ENCODE measurements at places on chromosomes 2 and 18.
A peak's percentile ranks its signal among the peaks of the same experiment; 100 is the strongest.

DNA sequence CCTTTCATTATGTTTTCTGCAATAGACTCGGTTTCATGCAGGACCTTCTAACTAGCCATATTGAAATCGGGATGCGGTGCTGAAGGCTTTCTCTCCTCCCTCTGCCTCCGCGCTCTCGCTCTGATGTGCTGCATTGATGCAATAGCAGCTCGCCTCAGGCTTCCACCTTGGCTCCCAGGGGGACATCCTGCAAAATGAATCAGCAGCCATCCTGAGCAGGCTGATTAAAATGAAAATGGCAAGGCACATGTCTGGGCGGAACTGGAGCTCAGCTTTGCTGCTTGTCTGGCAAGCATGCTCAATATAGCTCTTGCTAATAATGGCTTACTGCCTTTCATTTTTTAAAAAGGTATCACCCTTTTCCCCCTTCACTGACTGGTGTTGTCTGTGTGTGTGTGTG, 806 bp upstream of the MYT1L start:
- DNase-seq, result no peak

GRCh38 chr18:66136039-66136438, 385.2 kb downstream of the CDH7 start:
- peak; percentile 8 for DNase-seq

DNA sequence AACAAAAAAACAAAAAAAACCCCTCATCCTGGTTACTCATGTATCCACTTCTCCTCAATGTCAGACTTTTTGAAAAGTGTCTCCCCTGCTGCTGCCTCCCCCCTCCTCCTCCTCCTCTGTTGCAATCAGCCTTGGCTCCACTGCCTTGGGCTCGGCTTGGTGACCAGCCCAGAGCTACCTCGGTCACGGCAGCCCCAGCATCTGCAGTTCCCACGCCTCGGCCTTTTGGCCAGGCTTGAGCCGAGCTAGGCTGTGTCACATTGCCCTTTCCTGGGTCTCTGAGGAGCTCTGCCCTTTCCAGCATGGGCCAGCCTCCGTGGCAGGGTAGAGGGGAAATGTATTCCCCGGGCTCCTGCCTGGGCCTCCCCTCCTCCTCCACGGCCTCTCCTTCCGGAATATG, 22.7 kb upstream of the INHBB start:
- DNase-seq, result no peak

GRCh38 chr2:221103930-221104329, 468.2 kb downstream of the EPHA4 start:
- DNase-seq, result no peak

DNA sequence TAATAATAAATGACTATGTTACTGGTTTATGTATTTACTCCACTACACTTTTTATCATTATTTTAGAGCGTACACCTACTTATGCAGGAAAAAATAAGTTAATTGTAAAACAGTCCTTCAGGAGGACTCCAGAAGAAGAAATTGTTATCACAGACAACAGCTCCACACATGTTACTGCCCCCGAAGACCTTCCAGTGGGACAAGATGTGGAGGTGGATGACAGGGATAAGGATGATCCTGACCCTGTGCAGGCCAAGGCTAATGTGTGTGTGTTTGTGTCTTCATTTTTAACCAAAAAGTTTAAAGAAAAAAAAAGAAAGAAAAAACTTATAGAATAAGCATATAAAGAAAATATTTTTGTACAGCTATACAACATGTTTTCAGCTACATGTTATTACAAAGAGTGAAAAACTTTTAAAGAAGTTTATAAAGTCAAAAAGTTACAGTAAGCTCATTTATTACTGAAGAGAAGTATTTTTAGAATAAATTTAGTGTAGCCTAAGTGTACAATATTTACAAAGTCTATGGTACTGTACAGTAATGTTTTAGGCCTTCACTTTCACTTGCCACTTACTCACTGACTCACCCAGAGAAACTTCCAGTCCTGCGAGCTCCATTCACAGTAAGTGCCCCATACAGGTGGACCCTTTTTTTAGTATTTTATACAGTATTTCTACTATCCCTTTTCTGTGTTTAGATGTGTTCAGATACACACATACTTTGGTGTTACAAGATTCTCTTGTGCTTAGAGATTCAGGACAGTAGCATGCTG, 7.5 kb downstream of the TGFBRAP1 start:
- no peak for DNase-seq

DNA sequence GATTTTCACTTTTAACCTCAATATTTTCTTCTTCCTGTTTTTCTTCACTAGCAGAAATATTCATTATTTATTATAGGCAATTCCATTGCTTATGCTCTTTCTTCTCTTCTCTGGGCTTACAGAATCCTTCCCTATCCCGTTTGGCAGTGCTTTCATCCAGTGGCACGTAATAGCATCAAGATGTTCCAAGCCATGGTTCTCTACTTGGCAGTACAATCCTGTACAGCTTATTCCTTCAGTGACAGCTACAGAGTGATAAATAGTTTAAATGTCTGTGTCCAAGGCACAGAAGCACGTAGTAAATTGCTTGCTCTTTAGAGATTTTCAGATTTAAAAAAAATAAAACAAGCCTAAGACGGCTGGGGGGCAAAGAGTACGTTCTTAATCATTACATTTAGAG, 1964.3 kb downstream of the SUCLG1 start:
- DNase-seq, result no peak

DNA sequence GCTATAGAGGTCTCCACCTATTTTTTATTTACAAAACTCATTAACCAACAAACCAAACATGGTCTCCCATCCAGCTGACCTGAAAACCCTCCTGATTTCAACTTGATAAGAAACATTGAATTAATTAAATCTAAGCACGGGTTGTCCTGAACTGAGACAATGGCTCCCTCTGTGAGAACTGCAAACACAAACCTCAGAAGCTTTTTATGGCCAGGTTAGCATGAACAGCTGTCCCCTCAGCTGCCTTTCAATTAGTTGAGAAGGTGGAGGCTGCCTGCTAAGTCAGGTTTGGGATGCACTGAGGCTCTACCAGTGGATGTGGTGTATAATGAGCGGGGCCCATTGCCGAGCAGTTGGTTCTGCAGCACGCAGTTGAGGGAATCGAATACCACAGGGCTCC, 258.5 kb upstream of the DDX18 start:
- DNase-seq, result no peak

GRCh38 chr18:74996996-74997395, 211.9 kb downstream of the PTGR3 start:
- no peak for DNase-seq

DNA sequence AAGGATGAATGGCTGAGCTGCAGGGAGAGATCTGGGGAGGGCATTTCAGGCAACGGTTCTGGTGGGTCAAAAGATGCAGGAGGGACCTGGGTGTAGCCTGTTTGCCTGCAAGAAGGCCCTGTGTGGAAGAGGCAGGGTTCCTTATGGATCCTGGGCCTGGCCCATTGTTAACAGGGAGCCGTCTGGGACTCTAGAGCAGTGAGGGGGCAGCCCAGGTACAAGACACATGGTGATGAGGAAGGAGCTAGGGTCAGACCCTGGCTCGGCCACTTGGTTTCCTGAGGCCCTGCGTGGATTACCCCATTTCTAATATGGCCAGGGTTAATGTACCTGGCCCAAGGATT, 124.9 kb downstream of the GLI2 start:
- no peak for DNase-seq
